Ovary (tissue), 10 donors: ENCODE measurements at places on chromosomes 5 and 9. TPM values are rescaled to one million over a fixed set of nuclear protein-coding genes. Genes with fewer than 3 reads are reported as not detected.

DNA sequence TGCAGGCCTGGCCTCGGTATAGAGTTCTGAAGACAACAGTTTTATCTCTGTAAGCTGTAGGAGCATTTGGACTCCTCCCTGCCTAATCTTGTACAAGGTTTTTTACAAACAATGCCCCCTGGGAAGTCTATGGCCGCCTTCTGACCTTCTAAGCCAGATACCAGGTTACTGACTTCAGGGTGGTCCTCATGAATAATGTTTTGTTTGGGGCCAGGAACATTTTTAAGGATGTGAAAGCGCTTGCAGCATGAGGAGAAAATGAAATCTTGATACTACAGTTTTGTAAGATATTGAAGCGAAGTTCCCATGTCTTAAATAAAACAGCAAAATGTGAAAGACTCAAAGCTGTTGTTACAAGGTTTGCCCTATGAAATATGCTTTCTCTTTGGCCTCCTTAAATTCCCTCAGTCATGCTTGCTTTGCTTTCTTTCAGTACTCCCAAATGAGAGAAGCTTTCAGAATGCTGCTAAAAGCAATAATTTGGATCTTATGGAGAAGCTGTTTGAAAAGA, 5.2 kb downstream of the ANKDD1B start:
- DNase-seq, result no peak
- H3K27me3 ChIP-seq, result no peaks in the 10 kb centered on the region
- H3K36me3 ChIP-seq, result no peaks in the 10 kb centered on the region
- H3K27ac ChIP-seq, result no peak overlapping the region
- H3K4me3 ChIP-seq, result no peak overlapping the region
- peaks cover 7% of the 10 kb centered on the region for H3K4me1 ChIP-seq

DNA sequence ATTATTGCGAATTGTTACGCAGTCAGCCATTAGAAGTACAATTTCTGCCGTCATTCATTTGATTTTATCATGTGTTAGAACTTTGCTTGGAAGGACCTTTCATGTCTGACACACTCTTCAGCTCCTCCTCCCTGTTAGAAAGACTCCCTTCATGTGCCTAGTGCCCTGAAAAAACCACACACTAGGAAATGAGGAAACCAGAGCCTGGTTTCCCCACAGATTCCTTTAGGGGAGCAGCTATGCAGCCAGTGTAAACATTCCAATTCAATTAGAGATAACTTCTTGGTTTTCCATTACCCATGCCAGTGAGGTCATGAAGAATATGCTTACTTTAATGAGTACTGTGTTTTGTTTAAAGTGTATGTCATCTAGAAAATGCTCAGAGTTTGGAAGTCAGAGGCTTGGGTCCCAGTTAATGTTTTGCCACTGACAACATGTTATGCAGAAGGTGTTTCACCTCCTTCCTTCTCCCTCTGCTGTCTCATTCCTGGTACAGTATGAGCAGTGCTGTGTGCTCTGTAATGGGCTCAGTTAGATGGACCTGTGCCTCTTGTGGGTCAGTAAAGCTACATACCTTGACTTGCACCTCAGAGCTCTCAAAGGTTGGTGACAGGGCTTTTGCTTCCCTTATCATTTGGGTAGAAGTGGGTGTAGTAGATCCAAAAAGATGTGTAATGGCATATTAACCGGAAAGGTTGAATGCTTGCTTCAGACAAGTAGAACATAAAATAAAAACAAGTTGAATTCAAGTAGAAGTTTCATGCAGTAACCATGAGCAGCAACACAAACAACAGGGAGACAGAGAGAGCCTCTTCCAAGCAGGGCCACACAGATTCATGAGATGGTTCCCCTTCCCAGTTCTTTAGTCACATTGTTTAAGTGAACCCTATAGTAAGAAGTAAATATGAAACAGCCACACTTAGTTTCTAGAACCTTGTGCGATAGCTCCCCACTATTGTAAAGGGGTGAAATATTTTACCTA, 52.6 kb upstream of the TNFAIP8 start:
- H3K27me3 ChIP-seq, result no peaks in the 10 kb centered on the region
- no peak for DNase-seq
- no peak overlapping the region for H3K27ac ChIP-seq
- H3K4me1 ChIP-seq, result no peaks in the 10 kb centered on the region
- H3K4me3 ChIP-seq, result no peak overlapping the region

- H3K36me3 ChIP-seq, result no peaks in the 10 kb centered on the region
- H3K4me1 ChIP-seq, result peaks cover 2% of the 10 kb centered on the region
- H3K27ac ChIP-seq, result peak overlapping the region; percentile 79
- DNase-seq, result peak; percentile 69
- no peaks in the 10 kb centered on the region for H3K27me3 ChIP-seq
These were observed 1.5 kb downstream of the GAS1 start for GRCh38 chr9:86945728-86946200.

- no peak overlapping the region for H3K4me3 ChIP-seq
- no peak overlapping the region for H3K27ac ChIP-seq
- H3K27me3 ChIP-seq, result no peaks in the 10 kb centered on the region
- no peak for DNase-seq
These were observed 412.6 kb downstream of the DMRT2 start for GRCh38 chr9:1462626-1463308.

DNA sequence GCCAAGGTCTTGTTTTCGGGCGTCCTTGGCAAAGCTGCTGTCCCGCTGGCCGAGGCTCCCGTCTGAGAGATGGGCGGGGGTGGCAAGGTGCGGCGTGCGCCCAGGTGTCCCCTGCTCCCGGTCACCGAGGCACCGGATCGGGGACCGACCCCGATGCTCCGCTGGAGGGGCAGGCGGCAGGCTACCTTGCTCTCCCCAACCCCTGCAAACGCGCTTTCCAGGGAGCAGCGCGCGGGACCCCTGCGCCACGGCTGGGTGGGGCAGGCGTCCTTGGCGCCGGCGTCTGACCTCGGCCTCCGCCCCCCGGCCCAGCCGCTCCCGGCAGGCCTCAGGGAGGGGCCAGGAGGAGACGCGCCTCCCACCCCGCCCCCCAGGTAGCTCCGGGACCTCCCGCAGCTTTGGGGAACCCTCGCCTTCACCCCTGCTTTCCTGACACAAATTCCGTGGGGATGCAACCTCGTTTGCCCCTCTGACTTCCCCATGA, 551 bp downstream of the N4BP3 start:
- H3K27me3 ChIP-seq, result no peaks in the 10 kb centered on the region
- no peaks in the 10 kb centered on the region for H3K4me1 ChIP-seq
- H3K4me3 ChIP-seq, result peak overlapping the region; percentile 28
- H3K27ac ChIP-seq, result no peak overlapping the region
- no peaks in the 10 kb centered on the region for H3K36me3 ChIP-seq
- no peak for DNase-seq

Gene TPPP
- total RNA-seq, result 1.1 TPM

Gene SLC4A9
- total RNA-seq, result not detected

Gene TLN1
- total RNA-seq, result 106 TPM
